Stomach (tissue), 19 donors: ENCODE measurements at places on chromosomes 7 and 10. TPM values are rescaled to one million over a fixed set of nuclear protein-coding genes. Genes with fewer than 3 reads are reported as not detected.
A peak's percentile ranks its signal among the peaks of the same experiment; 100 is the strongest.

DNA sequence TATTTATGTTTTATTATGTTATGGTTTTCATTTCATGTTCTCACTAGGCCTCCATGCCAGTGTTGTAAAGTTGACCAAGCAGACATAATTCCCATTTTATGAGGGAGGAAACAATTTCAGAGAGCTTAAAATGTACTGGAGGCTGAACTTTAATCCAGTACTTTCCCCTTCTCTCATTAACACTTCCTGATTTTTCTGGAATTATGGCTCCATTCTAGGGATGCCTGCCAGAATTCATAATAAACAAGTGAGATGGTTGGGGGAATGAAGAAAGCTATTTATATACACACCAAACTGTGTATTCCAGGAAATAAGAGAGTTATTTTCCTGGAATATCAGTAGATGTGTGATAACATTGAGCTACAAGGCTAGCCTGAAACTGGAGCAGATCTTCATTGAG, 6.9 kb downstream of the TMEM236 start:
- no peak for DNase-seq

DNA sequence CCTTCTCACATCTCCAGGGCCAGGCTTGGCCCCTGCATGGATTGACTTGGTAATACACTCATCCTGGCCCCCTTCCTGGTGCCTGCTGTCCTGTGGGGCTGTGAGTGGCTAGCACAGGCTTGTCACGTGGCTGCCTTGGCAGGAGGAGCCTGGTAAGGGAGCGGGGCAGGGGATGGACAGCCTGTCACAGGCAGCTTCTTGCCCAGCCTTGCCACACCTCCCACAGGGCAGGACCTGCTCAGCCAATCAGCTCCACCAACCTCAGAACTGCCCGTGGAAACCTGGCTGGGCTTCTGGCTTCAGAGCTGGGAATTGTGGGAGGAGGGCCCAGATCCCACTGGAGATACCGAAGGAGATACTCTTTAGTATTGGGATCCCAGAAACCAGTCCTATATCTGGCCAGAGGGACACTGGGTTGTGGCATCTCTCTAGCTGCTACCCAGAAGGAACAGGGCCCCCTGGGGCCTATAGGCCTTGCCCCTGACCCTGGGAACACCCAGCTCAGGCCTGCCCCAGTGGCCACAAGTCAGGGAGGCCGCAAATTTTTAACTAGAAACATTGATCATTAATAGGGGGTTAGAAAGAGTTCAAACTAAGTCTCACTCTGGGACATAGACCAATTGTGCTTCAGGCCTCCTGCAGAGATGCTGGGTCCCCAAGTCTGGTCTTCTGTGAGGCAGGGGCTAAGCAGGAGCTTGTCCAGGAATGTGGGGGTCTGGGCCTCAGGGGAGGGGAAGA, at the start of gene HOGA1:
Gene HOGA1, plus strand, starts transcription at position 330 of the 738 bp plus-strand sequence. Its CDS starts 315 bp downstream, at position 645.
- DNase-seq, result peak; percentile 71

- DNase-seq, result no peak
Observed at GRCh38 chr10:104515678-104516199, 125.4 kb upstream of the SORCS3 start.

- peak; percentile 67 for DNase-seq
Observed at GRCh38 chr10:77926566-77927401, at the start of gene DLG5. Gene DLG5, minus strand, starts transcription at chr10:77926755. Its CDS starts 235 bp downstream, at chr10:77926520.

DNA sequence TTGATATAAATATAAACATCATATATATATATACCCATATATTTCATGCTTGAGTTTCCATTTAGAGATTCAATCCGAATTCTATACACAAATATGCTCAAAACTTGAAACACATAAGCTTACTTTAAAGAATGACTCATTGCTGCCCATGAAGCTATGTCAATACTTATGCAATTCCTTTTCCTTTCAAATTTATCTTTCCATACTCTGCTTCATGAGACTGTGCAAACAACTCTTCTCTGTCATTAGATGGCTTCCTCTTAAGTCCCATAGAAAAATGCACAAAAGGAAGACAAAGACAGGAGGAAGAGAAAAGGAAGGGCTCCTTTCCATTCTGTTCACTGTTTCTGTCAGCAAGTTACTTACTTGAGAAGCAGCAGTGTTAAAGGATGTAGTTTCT, 895.7 kb upstream of the SORCS1 start:
- DNase-seq, result no peak

DNA sequence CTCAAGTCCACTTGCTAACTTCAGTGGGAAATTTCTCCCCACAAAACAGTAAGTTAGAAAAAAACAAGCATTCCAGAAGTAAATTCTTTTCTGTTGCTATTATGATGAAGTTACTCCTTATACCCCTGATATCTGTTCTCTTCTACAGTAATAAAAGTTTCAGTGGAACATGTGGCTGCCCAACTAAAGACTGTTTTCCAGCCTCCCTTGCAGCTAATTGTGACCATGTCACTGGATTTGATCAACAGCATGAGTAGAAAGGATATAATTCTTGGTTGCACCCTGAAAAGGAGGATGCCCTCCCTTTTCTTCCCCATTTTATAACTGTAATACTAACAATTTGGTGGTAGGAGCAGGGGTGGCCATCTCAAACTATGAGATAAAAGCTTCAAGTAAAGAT, 40.6 kb downstream of the IMMP2L start:
- DNase-seq, result no peak

DNA sequence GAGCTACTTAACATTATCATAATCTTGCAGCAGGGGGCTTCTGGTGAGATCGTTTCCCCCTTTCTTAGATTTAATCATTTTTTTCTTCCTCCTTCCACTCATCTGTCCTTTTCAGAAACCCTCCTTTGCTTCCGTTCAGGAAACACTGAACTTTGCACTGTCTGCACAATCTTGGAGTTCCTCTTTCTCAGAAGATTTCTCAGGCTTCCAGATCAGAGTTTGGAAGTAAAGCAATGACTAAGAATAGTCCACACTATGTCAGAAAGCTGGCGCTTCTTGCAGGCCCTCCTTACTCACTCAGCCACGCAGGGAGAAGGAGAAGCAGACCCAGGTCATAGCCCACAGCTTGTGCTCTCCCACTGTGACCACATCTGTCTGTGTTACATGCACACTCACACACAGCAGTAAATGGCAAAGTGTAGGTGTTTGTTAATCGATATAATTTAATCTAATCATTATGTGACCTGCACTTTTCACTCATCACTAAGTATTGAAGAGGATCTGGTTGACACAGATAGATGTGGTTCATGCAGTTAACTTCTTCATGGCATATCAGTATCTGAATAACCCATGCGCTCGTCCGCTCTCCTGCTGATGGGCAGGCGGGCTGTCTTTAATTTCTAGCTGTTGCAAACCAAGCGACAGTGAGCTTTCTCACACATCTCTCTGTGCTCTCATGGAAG, 30.2 kb downstream of the ALOX5 start:
- DNase-seq, result no peak

DNA sequence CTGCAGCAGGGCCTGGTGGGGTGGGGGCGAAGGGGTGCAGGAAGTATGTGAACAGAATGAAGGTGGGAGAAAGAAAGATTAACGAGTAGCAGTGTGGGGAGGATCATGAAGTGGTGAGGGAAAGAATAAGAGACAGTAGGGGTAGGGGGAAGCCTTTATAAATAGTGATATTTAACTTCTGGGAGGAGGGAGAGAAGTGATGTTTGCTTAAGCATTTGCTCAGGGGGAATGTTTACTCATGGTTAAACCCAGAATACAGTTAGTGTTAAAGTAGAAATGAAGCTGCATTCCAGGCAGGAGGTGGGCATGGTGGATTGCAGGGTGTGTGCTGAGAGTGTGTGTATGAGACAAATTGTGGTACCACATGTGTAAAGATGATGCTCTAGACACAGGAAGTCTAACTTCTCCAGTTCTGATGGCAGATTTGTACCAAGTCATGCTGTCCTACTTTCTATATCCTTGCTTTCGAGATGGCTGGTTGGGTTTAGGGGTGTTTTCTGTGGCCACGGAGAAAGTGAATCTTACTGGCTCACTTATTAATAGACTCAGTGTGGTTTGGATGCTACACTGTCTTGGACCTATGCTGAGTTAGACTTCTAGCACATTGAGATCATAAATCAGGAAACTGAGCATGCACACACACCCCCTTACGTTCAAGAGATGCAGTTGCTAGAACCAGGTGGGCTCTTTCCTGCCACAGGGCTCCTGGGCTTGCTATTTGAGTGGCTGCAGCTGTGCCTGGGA, 10.6 kb upstream of the DNMBP start:
- DNase-seq, result no peak

DNA sequence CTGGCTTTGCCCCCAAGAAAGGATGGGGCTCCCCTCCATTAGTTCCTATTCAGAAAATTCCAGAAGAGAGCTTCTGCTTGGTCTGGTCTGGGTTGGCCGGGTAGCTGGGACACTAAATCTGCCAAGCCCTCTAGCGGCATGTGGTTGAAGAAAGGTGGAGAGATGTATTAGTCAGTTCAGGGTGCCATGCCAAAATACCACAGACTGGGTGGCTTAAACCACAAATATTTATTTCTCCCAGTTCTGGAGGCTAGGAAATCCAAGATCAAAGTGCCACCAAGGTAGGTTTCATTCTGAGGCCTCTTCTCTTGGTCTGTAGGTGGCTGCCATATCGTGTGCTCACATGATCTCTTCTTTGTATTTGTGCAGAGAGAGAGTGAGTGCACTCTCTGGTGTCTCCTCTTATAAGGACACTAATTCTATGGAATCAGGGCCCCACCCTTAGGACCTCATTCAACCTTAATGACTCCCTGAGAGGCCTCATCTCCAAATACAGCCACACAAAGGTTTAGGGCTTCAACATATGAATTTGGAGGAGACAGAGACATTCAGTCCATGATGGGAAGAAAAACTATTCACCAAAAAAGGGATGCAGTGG, 38.7 kb upstream of the MTPAP start:
- DNase-seq, result no peak

GRCh38 chr7:100683659-100684533, 10.2 kb downstream of the GIGYF1 start:
- DNase-seq, result peak; percentile 5

GRCh38 chr10:513393-513792, 176.1 kb downstream of the DIP2C start:
- peak; percentile 73 for DNase-seq

ATP6V1F gene
- 47.5 TPM for total RNA-seq

ENKUR gene
- not detected for total RNA-seq

COL28A1 gene
- total RNA-seq, result 14.3 TPM

ASAH2B gene
- not detected for total RNA-seq

ZNF365 gene
- not detected for total RNA-seq

KLLN gene
- total RNA-seq, result 0.18 TPM

SEC61G gene
- total RNA-seq, result 0.87 TPM
